IPS-NIHi11 (cell line): ENCODE measurements at places on chromosomes 5 and 9.

DNA sequence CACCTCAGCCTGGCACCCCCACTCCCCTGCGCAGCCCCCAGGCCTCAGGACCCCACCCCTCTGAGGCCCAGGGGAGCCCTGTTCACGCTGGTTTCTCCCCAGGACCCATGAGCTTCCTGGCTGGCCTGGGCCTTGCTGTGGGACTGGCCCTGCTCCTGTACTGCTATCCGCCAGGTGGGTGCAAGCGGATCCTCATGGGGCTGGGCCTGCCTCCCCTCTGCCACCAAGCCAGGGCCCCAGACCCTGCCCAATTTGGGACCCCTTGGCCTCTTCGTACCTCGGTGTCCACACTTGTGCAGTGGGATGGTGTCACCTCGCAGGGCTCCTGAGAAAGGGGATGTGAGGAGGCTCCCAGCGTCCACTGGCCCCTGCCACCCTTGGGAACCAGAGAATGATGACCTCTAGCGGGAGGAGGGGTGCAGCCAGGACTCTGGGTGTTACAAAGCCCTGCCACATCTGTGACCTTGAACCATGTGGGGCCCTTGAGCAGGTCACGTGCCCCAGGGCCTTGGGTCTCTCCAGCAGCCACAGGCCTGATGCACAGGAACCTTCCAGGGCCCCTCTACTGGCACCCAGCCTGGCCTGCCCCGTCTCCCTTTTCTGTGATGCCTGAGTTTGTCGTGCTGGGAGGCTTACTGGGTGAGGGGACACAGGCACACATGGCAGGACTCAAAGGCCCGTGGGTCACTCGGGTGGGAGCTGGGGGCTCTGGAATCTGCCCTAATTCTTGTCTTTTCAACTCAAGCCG, 16.3 kb downstream of the CARD19 start:
- peak; percentile 10 for DNase-seq

DNA sequence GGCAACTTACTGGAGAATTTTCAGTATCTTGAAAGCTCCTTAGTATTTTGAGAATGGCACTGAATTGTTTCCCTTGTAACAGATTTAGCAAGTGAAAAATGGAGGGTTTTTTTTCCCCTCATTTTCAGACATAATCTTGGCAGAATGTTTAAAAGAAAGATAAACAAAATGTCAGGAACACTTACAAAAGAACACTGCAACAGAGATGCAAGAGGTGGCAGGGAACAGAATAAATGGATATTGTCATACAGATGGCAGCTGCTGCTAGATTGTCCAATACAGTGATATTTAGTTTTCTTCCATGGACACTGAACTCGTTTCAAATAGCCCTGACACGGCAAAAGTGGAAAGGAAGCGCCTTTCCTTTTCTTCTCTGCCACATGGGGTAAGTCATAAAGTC, 76.9 kb upstream of the ZNF608 start:
- DNase-seq = no peak

DNA sequence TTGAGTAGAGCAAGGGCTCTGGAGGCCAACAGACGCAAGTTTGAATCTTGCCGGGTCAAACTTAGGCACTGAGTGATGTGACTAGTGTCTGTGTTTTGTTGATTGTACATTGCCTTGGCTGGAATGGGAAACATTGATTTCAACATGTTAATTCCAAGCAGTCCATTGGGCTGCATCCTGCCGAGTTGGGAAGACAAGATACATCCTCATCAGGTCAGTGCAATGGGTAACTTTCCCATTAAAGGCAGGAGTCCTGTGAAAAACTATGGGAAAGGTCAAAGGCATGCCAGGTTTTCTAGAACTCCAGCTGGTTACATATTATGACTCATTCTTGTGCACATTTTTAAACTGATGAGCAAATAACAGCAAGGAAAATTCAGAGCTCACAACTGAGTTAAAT, 126.5 kb upstream of the ABCA1 start:
- DNase-seq = no peak

- DNase-seq = peak; percentile 11
Observed at GRCh38 chr9:136088481-136088938, 6.6 kb downstream of the NACC2 start.

DNA sequence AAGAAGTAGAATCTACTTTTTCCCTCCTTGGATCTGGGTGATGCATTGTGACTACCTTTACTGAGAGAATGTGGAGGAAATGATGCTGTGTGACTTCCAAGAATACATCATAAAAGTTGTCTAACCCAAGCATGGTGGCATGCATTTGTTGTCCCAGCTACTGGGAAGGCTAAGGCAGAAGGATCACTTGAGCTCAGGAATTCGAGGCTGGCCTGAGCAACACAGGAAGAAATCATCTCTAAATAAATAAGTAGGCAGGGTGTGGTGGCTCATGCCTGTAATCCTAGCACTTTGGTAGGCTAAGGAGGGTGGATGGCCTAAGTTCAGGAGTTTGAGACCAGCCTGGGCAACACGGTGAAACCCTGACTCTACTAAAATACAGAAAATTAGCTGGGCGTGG, 143.2 kb upstream of the VLDLR start:
- no peak for DNase-seq

- DNase-seq = no peak
Observed at GRCh38 chr5:143435210-143435657, 31.7 kb upstream of the NR3C1 start.

- no peak for DNase-seq
Observed at GRCh38 chr9:136961279-136962065, 9.4 kb downstream of the LCN12 start.

DNA sequence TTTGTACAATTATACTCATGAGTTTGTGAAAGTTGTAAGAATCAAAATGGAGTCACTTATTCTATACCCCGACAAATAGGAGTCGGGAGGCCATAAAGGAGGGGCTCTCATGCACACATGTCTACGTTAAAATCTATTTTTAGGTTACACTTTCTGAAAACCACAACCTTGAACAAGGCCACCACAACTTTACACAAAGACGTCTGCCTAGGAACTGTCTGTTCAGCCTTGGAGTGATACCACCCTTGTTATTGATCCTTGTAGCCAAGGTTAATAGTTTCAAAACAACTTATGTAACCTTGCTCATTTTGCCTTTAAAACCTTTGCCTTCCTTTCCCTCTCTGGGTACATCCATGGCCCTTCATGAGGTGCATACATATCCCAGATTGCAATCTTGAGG, 4.1 kb upstream of the NDFIP1 start:
- no peak for DNase-seq

GRCh38 chr5:72799721-72800120, 16.7 kb upstream of the TNPO1 start:
- DNase-seq = no peak

- no peak for DNase-seq
Observed at GRCh38 chr5:1058988-1059883, 50.6 kb downstream of the NKD2 start.

DNA sequence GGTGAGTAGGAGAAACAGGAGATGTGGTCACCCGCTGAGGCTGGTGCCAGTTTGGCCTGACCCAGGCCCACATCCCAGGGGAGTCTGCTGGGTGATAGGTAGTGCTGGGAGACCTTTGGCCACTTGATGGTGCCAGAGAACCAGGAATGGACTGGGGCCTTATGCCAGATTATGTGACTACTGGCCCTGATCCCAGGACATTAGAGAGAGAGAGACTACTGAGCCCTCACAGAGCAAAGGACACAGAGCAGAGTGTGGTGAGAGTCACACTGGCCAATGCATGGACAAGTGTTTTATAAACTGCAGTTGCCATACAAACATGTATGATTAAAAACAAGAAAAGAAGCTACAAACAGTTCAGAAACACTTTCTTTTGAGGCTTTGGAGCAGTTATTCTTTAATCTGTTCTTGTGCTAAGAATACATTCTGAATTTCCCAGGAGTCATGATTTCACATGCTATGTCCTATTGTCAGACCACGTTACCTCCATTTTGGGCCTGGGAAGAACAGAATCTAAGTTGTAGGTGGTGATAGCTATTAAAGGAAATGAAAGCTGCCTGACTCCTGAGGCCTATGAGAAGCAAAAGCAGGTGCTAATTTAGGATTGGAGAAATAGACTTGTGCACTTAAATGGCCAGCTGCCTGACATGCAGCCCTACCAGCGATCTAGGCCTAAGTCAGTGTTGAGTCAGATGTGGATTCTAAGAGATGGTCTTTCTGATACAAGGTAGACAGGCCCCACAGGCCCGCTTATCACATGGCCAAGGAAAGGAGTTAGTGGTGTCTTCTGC, 32.6 kb upstream of the TMOD1 start:
- DNase-seq = peak; percentile 84

DNA sequence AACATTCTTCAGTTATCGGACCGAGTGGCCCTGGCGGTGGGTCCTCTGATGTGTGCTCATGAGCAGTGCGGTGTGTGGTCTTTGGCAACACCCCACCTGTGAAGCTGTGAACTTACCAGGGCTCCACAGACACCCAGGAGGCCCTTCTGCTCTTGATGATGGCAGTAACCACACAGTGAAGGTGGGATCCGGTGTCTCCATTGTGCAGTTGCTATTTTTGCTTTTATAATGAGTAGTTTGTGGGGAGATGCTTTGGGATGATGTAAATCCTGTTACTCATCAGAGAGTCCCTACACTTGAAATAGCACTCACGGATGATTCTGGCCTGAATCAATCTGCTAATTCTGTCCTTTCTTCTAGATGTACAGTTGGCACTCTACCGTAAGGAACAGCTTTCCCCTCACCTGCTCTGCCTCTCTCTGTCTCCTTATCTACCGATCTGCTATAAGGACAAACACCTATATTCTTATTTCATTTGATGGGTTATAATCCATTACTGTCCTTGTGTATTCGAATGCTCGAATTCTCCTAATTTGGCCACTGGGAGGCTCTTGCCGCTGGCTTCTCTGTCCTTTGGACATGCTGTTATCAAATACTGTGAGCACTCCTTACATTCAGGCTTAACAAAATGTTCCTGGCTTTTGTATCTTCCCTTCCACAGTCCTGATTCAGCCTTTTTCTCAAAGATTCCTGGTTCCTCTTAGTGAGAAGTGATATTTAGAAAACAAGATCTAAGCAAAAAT, 20.2 kb downstream of the ATPSCKMT start:
- DNase-seq = no peak

- peak; percentile 74 for DNase-seq
Observed at GRCh38 chr5:74919487-74919886, 53.3 kb upstream of the FAM169A start.

GRCh38 chr5:130398825-130399224, 494.6 kb downstream of the CHSY3 start:
- no peak for DNase-seq

GRCh38 chr5:61632064-61632463, 300.0 kb downstream of the ZSWIM6 start:
- DNase-seq = no peak

GRCh38 chr5:174828804-174829510, 104.6 kb downstream of the MSX2 start:
- DNase-seq = no peak

GRCh38 chr9:76630916-76631315, 133.3 kb upstream of the PCA3 start:
- DNase-seq = no peak

DNA sequence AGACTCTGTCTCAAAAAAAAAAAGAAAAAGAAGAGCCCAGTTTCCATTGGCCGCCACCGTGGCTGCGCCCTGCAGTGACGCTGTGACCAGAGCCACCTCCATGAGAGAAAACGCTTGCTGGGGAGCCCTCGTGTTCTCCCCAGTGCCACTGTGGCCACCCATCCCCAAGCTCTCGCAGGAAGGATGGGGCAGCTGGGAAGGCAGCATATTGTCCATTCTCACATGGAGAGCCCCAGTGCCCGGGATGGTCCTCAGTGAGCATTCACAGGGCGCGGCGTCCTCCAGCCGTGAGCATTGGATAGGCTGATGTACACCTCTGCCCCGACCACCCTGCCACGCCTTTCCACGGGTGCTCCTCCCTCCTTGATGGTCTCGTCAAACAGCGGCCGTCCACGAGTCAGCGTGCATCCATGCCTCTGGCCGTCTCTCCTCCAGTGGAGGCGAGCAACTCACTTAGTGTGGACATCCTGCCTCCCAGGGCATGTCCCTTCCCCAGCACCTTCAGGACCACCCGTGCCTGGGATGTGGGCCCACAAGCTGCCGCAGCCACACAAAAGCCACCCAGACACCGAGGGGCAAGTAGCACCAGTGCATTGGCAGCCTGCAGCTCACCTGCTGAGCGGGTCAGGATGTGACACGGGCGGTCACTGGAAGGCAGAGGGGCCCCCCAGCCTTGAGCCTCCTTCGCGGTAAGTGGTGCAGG, 23.4 kb upstream of the SLC6A19 start:
- no peak for DNase-seq

DNA sequence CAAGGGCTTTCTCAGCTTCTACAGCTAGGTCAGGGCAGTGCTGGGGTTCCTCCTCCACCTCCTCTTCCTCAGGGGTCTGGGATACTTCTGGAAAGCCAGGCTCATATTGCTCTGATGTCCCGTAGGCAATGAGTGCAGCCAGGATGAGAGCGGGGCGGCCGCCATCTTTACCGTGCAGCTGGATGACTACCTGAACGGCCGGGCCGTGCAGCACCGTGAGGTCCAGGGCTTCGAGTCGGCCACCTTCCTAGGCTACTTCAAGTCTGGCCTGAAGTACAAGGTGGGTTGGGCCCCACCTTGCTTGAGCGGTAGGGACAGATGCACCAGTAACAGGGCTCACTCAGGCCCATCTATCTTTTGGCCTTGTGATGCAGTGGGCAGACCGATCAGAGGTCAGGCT, 34.8 kb downstream of the GSN start:
- no peak for DNase-seq

DNA sequence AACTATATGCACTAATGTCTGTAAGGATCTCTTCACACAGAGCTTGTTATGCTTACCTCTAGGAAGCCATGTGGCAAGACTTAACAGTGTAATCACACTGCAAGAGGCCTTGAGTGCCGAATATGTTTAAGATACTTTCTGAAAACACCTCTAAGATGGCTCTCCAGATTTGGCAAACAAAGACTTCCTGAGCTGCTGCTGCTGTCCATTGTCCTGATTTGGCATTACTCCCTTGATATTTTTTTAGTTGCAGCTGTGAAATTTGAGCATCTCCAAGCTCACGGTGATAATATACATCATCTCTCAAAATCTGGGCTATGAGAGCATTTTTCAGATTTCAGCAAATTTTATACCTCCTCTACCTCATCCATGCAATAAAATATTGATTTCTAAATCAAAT, 384.5 kb upstream of the CDH6 start:
- DNase-seq = peak; percentile 25

GRCh38 chr5:170559296-170559695, 55.5 kb downstream of the KCNIP1 start:
- no peak for DNase-seq

DNA sequence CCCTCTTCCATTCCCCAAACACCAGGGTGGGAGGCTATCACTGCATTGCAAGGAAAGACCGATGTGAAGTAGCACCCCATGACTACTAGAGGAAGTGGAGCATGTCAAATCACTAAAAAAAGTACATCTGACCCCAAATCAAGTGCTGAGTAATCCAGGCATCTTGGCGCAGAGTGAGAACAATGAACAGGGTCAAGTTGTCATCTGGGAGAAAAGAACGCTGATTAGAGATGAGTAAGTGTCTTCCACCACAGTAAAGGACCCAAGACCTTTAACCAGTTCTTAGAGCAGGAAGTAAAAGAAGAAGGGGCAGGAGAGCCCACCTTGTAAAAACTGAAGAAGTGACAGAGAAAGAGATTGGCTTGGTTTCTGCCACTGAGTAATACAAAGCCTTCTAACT, 75.0 kb upstream of the RAD23B start:
- DNase-seq = no peak

GRCh38 chr9:134590240-134591081, 51.1 kb upstream of the COL5A1 start:
- DNase-seq = no peak
